ENCODE measurements at places on chromosomes 4 and X.
A peak's percentile ranks its signal among the peaks of the same experiment; 100 is the strongest.

DNA sequence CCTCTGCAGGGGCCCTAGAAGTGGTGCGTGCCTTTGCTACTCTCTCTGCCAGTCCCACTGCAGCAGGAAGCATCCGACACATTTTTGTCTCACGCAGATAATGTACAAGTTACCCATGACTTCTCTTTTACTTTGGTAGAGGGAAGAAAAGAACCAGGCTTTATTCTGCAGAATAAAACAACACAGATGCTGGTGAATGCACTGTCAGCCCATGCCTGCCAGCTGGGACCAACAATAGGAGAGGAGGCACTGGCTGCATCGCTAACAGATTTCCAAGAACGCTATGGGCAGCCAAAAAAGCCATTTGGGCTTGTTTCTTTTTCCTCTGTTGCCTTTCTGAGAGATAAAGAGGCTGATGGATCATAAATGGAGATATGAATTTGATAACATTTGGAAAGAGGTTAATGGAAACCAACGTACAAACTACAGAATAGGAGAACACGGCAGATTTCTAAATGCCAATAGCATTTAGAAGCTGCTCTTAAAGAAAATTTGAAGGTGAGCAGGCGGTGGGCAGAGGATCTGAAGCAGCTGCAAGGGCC, 47.5 kb upstream of the IGFBP7 start:
- H3K4me1 ChIP-seq: peaks cover 2% of the 10 kb centered on the region
- H3K27ac ChIP-seq: no peak overlapping the region
- no peak overlapping the region for H3K4me3 ChIP-seq
- no peaks in the 10 kb centered on the region for H3K36me3 ChIP-seq
- peaks cover 19% of the 10 kb centered on the region for H3K27me3 ChIP-seq
- no peak for DNase-seq

DNA sequence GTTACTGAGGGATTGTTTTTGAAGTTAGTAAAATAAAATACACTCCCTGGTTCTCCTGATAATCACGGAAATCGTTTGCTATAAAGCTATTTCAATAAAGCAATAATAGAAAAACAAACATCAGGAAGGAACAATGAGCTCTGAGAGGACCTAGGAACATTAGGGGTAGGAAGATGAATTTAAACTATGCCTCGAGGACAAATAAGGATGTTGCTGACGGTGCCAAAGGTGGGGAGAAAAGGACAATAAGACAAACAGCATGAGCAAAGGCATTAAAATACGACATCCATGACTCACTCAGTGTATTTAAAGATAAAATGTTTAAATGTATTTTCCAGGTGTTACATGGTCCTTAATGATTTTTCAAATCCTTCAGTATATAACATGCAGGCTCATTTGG, 110.3 kb downstream of the MTNR1A start:
- H3K27me3 ChIP-seq: no peaks in the 10 kb centered on the region
- H3K4me1 ChIP-seq: no peaks in the 10 kb centered on the region
- no peak overlapping the region for H3K4me3 ChIP-seq
- no peaks in the 10 kb centered on the region for H3K36me3 ChIP-seq
- no peak for DNase-seq

GRCh38 chr4:179307297-179308136, 1865.3 kb upstream of the AGA start:
- H3K27ac ChIP-seq: no peak overlapping the region
- no peaks in the 10 kb centered on the region for H3K36me3 ChIP-seq
- H3K4me1 ChIP-seq: no peaks in the 10 kb centered on the region
- peak; percentile 8 for DNase-seq
- no peaks in the 10 kb centered on the region for H3K27me3 ChIP-seq

GRCh38 chr4:40186665-40187014, 10.2 kb upstream of the RHOH start:
- no peaks in the 10 kb centered on the region for H3K27me3 ChIP-seq
- no peak overlapping the region for H3K4me3 ChIP-seq
- H3K4me1 ChIP-seq: peaks cover 74% of the 10 kb centered on the region
- no peaks in the 10 kb centered on the region for H3K36me3 ChIP-seq
- no peak for DNase-seq
- peak overlapping the region; percentile 29 for H3K27ac ChIP-seq

DNA sequence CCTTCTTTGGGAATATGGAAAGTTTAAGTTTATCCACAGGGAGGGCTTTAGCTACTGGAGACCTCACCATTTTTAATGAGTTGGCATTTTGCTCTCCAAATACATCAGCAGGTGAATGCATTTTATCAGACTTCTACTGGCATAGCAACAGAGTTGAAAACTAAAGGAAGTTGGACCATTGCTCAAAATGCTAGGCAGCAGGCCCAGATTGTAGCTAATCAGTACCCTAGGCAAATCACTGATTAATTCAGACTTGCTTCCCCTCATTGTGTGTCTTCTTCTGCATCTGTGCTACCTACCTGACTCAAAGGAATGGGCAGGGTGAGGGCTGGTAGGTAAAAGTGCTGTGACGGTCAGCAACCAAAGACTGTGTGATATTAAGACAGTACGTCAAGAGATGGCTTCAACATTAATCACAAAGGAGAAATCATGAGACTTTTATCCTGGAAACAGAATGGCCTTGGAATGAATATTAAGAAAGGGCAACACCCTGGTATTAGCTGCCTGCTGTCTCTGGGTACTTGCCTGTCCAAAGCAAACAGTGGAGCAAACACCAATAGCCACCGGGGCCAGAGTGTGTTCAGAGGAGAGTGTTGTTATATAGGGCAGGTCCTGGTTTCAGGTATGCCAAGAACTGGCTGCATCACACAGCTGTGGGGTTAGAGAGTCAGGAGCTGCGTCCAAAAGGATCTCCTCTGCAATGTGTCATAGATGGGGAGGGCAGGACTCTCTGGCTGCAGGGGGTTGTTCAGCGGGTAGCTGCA, 17.1 kb upstream of the SMIM20 start:
- H3K27ac ChIP-seq: no peak overlapping the region
- H3K36me3 ChIP-seq: no peaks in the 10 kb centered on the region
- DNase-seq: no peak

Data from activated naive CD8-positive, alpha-beta T cell treated with anti-CD3 and anti-CD28 coated beads, Interleukin-2, amount 50 U/mL, for 24 hours (primary cell).